ENCODE measurements at places on chromosomes 5 and 9. TPM values are rescaled to one million over a fixed set of nuclear protein-coding genes. Genes with fewer than 3 reads are reported as not detected.

The NFX1 gene
- total RNA-seq, result 18.5 TPM

DNA sequence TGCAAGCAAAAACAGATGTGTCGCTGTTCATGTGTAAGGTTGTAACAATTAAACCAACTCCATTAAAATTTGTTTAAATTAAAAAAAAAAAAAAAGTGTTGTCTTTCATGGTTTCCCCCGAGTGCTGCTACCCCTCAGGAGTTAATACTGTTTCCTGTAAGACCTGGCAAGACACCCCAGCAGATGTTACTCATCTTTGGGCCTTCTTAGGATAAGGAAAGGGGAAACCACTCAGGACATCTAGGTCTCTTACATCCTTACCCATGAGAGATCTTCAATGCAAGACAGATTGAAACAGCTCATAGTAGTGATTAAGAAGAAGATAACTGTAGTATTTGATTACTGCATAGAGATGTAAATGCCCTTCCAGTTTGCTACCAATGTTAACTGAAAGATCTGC lies 33.5 kb upstream of the F2R start:
- H3K4me1 ChIP-seq, result no peaks in the 10 kb centered on the region
- H3K27me3 ChIP-seq, result no peaks in the 10 kb centered on the region
- no peak overlapping the region for H3K4me3 ChIP-seq
- no peak overlapping the region for H3K27ac ChIP-seq
- no peaks in the 10 kb centered on the region for H3K36me3 ChIP-seq
- no peak for DNase-seq

DNA sequence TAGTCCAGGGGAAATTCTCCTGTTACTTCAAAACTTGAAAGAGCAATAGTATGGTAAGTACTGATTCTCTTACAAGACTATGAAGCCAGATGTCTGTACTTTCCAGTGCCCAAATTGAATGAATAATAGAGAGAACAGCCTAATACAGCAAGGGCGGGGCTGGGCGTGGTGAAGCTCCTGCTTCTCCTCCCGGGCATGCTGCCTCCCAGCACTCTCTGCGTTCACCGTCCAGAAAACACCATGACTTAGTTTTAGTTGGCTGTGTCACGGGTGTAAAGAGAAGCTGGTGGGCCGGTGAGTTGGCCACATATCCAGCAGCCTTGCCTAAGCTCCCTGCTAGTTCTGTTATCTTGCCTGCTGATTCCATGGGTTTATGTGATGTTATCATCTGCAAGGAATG lies 40.7 kb upstream of the ADAMTS2 start:
- no peak overlapping the region for H3K4me3 ChIP-seq
- H3K27me3 ChIP-seq, result no peaks in the 10 kb centered on the region
- H3K4me1 ChIP-seq, result no peaks in the 10 kb centered on the region
- H3K27ac ChIP-seq, result no peak overlapping the region
- DNase-seq, result no peak
- H3K36me3 ChIP-seq, result no peaks in the 10 kb centered on the region

- no peak for DNase-seq
- H3K27ac ChIP-seq, result no peak overlapping the region
- H3K4me3 ChIP-seq, result no peak overlapping the region
Measured at GRCh38 chr9:127910613-127911205, 6.1 kb downstream of the ST6GALNAC4 start.

The GLRX gene
- 16.1 TPM for total RNA-seq

The EPB41L4A gene
- total RNA-seq, result 10.6 TPM

DNA sequence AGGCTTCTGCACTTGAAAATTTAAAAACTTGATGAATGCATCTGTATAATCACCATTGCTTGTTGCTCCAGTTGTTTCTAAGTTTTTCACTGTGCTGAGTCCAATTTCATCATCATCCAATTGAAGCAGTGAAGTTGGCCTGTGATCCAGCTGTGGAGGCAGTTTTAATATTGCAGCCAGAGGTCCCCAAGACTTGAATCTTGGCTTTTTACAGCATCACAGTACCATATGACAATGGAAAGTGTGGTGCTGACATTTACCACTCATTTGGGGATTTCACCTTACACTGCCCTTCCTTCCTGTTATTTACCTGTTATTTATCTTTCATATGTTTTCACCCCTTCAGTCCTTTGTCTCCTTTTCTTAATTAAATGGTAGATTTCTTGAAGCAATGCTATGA lies 76.2 kb upstream of the SPIN1 start:
- H3K4me1 ChIP-seq, result no peaks in the 10 kb centered on the region
- DNase-seq, result no peak
- no peaks in the 10 kb centered on the region for H3K36me3 ChIP-seq
- H3K27ac ChIP-seq, result no peak overlapping the region
- no peak overlapping the region for H3K4me3 ChIP-seq

- no peaks in the 10 kb centered on the region for H3K4me1 ChIP-seq
- no peaks in the 10 kb centered on the region for H3K36me3 ChIP-seq
- no peak for DNase-seq
- no peaks in the 10 kb centered on the region for H3K27me3 ChIP-seq
Measured at GRCh38 chr5:156640691-156641241, 209.3 kb upstream of the PPP1R2B start.

GRCh38 chr9:104907278-104907951 lies 20.5 kb downstream of the ABCA1 start:
- DNase-seq, result peak; percentile 40
- H3K36me3 ChIP-seq, result no peaks in the 10 kb centered on the region
- H3K27me3 ChIP-seq, result no peaks in the 10 kb centered on the region

DNA sequence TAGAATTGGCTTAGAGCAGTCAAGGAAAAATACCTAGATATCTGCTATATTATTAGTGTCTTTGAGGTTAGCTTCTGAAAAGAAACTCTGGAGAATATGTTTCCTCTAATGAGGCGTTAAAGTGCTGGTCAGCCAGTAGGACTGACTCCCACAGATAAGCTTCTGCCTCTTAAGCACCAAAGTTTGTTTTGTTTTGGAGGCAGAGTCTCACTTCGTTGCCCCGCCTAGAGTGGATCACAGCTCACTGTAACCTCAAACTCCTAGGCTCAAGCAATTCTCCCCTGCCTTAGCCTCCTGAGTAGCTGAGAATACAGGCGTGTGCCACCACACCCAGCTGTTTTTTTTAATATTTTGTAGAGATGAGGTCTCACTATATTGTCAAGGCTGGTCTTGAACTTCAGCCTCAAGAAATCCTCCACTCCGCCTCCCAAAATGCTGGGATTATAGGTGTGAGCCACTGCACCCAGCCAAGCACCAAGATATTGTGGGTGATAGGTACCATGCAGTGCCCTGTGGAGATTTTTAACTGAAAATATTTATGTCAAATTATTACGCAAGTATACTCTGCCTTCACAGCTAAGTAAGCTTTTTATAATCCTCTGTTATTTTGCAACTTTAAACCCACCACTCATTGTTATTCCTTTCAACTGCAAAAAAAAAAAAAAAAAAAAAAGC lies 24.7 kb upstream of the TMEM171 start:
- no peak overlapping the region for H3K27ac ChIP-seq
- no peaks in the 10 kb centered on the region for H3K36me3 ChIP-seq
- no peaks in the 10 kb centered on the region for H3K4me1 ChIP-seq
- no peak for DNase-seq

The IL13 gene
- total RNA-seq, result not detected

DNA sequence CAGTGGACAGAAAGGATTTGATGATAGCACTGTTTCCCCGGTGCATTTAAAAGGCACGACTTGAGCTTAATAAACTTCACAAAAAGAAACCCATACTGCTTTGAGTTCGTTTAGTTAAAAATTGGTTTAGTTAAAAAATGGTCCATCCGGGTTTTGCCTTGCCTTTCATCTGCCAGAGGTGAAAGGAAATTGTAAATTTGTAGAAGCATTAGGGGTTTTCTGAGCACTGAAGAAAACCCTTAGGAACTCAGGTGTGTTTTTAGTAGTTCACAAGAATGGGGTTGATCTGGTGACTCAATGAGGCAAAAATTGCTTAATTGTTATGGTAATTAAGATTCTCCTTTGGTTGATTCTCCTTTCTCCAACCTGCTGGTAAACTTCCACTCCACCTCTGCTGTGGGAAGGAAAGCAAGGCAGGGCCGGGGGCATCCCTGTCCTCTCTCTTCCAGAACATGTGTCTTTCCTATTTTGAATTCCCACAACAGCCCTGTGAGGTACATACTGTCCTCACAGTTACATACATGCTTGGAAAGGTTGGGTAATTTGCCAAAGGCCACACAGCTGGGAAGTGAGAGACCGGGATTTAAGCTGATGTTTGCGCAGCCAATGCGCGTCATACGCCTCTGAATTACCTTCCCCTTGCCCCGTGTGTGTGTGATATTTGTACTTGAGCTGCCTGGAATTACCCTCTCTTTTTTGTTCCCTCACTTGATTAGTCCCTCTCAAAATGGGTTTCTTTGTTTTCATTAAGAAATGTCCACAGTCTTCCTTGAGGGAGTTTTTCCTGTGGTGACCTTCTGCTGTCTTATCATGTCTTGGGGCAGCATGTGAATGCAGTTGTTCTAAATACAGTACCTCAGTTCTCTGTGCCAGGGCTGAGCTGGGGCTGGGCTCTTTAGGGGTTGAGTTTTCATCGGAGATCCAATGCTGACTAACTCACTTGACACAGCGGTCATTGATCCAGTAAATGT lies 94.4 kb downstream of the ARHGAP26 start:
- H3K36me3 ChIP-seq, result no peaks in the 10 kb centered on the region
- no peak overlapping the region for H3K27ac ChIP-seq
- H3K4me1 ChIP-seq, result no peaks in the 10 kb centered on the region
- DNase-seq, result no peak

- no peak overlapping the region for H3K27ac ChIP-seq
- no peaks in the 10 kb centered on the region for H3K27me3 ChIP-seq
- no peaks in the 10 kb centered on the region for H3K36me3 ChIP-seq
- no peak overlapping the region for H3K4me3 ChIP-seq
Measured at GRCh38 chr5:64634997-64635686, 55.2 kb upstream of the SHISAL2B start.

The NFIB gene
- 173 TPM for total RNA-seq

DNA sequence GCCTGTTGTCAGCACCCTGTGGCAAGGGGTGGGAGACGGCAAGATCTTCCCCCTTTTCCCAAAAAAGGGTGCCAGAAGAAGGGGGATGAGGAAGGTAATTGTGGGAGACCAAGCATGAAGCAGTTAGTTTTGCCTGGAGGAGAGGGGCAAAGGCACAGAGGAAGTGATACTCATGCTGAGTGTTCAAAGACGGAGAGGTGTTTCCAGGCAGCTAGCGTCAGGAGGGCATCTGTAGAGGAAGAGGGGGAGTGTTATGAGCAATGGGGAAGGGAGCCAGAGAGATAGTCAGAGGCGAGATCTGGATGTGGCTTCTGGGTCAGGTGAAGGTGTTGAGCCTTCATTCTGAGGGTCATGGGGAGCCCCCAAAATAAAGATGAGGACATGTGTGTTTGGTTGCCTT lies 26.9 kb upstream of the ADAM19 start:
- H3K4me1 ChIP-seq, result no peaks in the 10 kb centered on the region
- no peak for DNase-seq
- H3K4me3 ChIP-seq, result no peak overlapping the region
- H3K36me3 ChIP-seq, result no peaks in the 10 kb centered on the region

The CNTNAP3B gene
- 40.3 TPM for total RNA-seq

The OLFML2A gene
- total RNA-seq, result 60.9 TPM

Measured in uterus (tissue), 4 donors.